ENCODE measurements at places on chromosomes 16 and 17.
A peak's percentile ranks its signal among the peaks of the same experiment; 100 is the strongest.

DNA sequence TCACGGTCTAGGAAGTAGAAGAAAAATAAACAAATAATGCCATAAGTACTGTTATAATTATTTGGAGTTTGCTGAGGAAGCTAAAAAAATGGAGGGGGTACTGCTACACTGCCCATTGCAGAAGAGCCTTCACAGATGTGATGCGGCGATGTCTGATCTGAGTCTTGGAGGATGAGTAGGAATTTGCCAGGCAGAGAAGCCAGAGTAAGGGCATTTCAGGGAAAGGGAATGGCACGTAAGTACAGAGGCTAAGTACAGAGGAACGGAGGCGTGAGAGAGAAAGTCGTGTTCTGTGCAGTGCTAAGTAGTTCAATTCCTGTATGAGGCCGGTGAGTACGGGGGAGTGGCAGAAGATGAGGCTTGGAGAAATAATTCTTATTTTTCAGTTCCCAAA is 741 bp upstream of the GRB2 start:
- DNase-seq: peak; percentile 14

DNA sequence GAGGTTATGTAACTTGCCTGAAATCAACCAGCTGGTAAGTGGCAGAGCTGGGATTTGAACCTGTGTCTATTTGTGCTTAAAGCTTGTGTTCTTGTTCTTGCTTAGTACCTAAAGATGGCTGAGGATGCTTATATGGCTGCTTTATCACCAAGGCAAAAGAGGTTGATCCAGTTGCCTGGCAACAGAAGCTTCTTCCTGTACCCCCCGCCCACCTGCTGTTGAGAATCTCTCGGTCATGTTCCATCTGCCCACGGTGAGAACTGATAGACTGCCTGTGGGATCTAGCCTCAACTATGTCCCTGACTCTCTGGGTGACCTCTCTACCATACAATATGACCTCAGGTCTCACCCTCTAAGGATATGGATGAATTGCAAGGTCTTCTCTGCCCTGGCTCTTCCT is 60.7 kb downstream of the ABCC6 start:
- DNase-seq: no peak

- no peak for DNase-seq
Measured at GRCh38 chr16:76280421-76281215, 3.4 kb downstream of the CNTNAP4 start.

DNA sequence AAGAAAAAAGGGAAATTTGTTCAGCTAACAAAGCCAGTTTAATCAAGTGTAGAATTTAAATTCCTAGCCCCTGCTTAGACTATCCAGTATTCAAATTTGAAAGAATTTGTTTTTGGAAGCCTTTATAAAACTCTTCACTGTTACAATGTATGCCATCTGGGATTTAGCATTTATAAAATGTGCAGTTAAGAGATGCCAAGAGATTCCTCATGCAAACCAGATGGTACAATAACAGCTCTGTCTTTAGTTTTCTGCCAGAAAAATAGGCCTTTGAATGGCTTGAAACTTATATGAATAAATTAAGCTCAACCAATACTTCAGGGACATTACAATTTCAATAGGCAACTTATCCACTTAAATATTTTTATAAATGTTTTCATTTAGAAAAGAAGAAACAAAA is 6.8 kb upstream of the ANKS4B start:
- no peak for DNase-seq

GRCh38 chr17:49911719-49912118 is 57.3 kb upstream of the DLX4 start:
- DNase-seq: no peak

DNA sequence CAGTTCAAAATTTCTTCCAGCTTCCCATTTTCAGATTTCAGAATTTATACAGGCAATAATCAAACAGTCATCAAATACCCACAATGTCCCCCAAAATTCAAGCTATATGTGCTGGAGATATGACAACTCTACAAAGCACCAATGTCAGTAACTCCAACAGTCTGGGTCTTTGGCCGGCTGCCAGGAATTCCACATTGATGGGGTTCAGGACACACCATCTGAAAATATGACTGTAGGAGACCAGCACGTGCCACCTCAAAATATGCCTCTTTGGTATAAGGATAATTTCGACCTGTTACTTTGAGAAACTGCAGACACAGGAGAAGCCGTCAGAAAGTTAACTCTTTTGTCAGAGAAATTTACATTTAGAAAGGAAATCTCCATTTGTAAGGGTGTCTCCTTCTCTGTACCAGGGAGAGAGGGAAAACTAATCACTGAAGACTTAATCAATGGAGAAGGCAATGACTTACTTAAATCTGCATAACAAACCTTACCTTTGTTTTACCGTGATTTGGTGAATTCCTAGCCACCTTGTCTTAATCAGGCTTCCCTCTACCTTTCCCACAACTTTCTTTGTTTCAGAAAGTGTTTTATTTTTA is 594.3 kb upstream of the CDH5 start:
- DNase-seq: no peak

GRCh38 chr16:52446080-52446479 is 100.9 kb downstream of the TOX3 start:
- DNase-seq: no peak

GRCh38 chr17:2157081-2157480 is 102.2 kb downstream of the HIC1 start:
- peak; percentile 65 for DNase-seq

DNA sequence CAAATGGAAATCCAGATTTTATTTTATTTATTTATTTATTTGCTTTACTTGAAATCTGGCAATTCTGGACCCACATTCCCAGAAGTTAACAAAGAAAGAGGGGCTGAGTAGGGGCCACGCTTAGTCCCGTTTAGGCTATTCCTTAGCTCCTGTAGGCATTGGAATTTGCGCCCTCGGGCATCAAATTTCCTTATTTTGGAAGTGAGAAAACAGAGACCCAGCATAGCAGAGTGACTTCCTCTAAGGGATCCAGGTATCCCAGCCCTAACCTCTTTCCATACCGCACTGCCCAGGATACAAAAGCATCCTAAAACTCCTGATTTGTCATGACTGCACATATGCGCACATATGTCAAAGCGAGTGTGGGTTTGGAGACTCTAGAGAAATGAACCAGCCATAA is 19.0 kb upstream of the SMG1 start:
- DNase-seq: no peak

GRCh38 chr17:83057793-83058265 is 21.6 kb upstream of the METRNL start:
- no peak for DNase-seq

Data from cardiac fibroblast (primary cell).